Spleen (tissue), 13 donors: ENCODE measurements at places on chromosomes 16 and 17. TPM values are rescaled to one million over a fixed set of nuclear protein-coding genes. Genes with fewer than 3 reads are reported as not detected.

The STAT5A gene
- 63.7 TPM for total RNA-seq

The SRL gene
- total RNA-seq, result 3.7 TPM

The KRTAP4-8 gene
- total RNA-seq, result not detected

The GNGT2 gene
- 17.2 TPM for total RNA-seq

DNA sequence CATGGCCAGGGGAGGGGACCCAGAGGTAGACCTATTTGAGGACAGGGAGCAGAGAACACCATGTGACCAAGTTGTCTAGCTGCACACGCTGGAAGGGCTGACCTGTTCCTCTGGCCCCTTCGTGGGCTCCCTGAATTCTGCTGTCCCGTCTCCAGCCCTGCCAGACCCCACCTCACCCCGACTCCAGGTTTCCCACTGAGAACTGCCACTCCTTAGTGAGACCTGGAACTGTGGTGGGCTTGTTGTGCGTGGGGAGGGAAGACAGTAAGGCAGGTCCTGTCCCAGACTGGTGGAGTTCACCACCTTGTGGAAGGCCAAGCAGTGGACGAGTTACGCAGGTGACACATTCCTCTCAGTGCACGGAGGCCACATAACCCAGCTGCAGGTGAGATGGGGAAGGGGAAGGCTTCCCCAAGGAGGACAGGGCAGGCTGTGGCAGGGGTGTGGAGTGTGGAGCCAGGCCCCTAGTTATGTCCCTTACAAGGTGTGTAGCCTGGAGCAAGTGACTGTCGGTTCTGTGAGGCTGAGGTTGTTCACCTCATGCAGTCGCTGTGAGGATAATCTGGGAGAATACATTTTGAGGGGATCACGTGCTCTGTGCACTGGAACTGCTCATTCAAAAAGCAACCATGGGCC lies 54.7 kb downstream of the USP22 start:
- no peak for DNase-seq

DNA sequence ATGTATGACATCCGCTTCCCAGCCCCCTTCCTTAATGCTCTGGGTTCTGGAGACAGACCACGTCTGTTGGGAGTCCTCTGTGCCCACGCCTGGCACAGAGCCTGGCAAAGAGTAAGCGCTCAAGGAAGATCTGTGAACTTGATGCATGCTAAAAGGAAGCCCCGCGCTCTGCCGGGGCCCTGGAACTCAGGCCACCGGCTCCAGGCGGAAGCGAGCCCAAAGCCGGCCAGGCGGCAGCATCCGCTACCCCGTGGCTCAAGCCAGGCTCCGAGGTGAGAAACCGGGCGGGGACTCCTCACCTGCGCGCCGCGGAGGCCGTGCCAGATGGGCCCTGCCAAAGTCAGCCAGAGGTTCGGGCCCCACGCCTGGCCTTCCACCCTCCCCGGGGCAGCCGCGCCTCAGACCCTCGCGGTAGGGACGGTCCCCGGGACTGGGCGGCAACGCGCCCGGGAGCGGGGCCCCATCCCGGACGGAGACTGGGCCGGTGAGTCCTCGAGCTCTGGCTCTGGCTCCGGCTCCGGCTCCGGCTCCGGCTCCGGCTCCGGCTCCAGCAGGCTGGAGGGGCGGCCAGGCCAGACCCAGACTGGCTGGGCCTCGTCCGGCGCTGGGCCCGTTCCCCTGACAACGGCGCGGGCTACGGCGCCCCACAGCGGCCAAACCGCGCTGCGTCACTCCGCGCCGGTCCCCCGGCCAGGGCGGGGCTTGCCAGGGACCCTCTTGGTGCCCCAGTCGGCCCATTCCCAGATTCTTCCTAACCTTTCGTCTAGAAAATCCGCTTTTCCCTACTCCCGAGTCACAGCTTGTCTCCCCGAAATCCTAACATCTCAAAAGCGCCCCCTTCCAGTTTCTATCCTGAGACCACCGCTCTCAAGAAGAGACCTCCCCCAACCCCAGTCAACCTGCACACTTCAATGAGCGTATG lies at the start of gene ZDHHC1:
Gene ZDHHC1, minus strand, starts transcription at position 606 of the 922 bp plus-strand sequence. CDS start 8,702 bp downstream, outside the sequence.
- peak; percentile 92 for DNase-seq

DNA sequence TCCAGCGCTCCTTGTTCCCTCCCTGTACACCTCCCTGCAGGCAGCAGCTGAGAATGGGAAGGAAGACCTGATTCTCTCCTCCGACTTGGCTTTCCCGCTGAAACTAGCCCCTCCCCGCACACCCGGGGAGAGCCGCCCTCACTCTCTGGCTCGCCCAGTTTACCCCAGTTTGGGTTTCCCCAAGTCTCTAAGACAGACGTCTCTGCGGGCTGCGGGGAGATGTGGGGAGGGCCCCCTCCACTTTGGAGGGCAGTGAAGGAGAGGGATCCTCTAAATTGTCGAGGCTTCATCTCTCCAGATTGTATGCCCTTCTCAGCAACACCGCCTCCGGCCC lies 797 bp downstream of the GRB7 start:
- DNase-seq, result peak; percentile 59

DNA sequence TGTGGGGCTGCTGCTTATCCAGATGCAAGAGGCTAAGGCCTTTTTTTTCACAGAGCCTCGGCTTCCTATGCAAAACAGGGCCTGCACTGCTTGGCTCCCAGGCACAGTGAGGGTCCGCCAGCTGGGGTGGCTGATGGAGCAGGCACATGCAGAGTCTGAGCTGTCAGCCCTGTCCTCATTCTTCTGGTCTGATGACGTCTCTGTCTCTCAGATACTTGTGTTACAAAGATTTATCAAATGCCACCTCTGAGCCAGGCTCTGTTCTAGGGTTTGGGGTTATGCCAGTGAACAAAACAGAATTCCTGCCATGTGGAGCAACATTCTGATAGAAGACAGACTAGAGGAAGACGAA lies 4.8 kb downstream of the RNF40 start:
- DNase-seq, result no peak

DNA sequence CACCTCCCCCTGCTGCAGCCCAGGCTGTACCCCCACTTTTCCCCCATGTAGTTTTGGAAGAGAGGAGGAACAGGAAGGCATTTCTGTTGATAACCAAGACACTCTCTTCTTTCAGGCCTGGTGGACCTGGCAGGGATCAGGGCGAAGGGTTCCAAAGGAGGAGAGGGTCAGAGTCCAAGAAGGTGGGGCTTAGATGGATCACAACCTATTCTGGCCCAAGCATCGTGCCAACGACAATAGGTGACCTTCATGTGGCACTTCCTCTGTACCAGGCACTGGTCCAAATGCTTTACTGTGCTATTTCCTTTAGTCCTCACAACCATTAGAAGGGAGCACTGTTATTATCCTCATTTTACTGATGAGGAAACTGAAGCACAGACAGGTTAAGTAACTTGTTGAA lies 84.3 kb downstream of the TMEM132E start:
- DNase-seq, result no peak

DNA sequence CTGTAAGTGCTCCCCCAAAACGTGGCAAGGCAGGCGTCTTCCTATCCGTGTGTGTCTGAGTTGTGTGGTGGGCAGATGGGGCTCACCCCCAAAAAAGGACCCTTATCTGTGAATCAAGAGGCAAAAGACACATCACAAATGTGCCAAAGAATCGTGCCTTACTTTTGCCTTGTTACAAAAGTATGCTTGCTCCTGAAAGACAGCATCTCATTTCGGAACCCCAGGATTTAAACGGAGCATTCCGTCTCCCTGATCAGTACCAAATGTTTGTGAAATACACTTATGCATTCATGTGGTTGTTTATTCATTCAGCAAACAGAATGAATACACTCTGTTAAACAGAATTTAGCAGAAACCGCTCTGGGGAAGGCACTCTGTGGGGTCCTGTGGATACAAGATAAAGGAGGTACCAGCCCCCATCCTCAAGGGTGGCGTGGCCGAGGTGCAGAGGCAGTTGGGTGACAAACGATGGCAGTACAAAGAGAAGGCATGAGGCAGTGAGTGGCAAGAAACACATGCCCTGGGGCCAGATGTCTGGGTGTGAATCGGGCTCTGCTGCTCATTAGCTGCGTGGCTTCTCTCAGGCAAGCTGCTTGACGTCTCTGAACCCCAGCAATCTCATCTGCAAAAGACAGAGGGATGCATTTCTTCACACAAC lies 654 bp downstream of the WFDC1 start:
- no peak for DNase-seq

DNA sequence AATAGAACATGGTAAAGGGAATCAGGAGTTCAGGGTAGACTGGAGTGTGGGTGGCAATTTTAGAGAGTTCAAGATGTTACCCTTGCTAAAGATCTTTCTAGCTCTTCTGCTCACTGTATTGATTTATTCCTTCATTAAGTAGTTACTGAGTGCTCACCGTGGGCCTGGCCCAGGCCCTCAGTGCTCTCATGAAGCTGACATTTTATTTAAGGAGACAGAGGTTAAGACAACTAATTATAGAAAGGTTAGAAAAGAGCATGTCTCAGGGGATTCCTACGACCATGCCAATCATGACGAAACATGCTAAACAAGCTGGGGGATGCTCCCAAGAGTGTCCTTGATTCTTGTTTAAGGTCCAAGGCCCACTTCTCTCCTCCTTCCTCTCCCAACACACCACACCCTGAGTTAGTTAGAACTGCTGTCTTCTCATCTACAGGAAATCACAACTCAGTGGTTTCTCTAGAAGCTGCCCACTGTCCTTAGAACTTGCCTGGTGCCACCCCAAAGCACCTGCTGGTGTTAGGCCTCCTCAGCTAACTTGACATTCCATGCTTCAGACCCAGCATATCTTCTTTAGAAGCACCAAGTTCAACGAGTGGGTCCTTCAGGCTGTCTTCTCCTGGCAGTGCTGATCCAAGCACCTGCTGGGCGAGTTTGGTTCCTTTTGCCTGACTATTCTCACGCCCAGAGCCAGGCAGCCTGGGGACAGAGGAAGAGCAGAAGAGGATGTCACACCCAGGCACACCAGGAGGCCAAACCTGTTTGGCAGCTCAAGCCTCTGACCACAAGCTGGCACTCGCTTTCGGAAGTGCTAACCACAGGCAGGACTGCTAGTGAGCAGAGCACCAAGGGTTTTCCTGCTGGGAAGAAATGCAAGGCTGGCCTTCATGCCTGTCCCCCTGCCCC lies 79.0 kb downstream of the GAS7 start:
- DNase-seq, result peak; percentile 89

DNA sequence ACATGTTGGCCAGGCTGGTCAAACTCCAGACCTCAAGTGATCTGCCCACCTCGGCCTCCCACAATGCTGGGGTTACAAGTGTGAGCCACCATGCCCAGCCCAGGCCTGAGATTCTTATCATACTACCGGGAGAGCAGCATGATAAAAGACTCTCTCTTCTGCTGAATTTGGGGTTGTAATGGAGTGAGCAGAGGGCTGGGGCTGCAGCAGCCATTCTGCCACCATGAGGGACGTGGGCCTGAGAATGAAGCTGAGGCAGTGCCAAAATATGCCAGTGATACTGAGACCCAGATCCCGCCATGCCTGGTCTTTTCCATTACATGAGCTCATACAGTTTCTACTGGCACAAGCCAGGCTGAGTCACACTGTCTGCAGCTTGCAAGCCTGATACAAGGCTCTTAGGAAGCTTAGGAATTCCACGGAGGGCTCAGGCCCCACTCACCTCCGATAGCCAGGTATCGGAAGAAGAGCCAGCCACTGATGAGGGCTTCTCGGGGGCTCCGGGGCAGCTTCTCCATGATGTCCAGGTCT lies 19.6 kb upstream of the P2RX1 start:
- DNase-seq, result no peak

DNA sequence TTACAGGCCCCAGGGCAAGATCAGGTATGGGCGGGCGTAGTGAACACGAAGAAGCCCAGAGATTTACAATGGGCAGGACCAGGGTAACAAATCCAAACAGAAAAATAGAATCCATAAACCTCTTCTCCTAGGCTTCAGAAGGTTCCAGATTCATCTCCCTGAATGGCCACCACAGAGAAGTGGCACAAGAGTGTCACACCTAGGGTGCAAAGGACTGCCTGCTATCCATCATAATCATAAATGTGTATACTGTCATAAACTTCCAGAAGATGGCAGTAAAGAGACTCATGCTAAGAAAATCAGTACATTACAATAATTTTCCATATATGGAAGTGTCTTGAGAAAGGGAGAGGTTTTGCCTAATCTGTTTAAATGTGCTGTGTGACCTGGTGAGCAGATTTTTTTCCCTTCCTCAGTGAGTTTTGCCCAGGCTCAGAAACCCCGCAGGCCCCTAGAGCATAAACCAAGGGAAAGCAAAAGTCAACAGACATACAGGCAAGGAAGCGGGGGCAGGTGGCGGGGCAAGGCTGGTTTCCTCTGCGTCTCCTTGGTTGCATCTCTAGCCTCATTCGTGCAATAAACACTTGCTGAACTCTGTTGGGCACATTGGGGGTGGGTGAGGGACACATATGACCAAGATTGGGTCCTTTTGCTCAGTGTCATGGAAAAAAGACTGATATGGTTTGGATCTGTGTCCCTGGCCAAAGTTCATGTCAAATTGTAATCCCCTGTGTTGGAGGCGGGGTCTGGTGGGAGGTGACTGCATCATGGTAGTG lies 92.0 kb upstream of the CDH5 start:
- no peak for DNase-seq

- DNase-seq, result no peak
Observed at GRCh38 chr17:67004181-67004580, 39.7 kb downstream of the CACNG4 start.

DNA sequence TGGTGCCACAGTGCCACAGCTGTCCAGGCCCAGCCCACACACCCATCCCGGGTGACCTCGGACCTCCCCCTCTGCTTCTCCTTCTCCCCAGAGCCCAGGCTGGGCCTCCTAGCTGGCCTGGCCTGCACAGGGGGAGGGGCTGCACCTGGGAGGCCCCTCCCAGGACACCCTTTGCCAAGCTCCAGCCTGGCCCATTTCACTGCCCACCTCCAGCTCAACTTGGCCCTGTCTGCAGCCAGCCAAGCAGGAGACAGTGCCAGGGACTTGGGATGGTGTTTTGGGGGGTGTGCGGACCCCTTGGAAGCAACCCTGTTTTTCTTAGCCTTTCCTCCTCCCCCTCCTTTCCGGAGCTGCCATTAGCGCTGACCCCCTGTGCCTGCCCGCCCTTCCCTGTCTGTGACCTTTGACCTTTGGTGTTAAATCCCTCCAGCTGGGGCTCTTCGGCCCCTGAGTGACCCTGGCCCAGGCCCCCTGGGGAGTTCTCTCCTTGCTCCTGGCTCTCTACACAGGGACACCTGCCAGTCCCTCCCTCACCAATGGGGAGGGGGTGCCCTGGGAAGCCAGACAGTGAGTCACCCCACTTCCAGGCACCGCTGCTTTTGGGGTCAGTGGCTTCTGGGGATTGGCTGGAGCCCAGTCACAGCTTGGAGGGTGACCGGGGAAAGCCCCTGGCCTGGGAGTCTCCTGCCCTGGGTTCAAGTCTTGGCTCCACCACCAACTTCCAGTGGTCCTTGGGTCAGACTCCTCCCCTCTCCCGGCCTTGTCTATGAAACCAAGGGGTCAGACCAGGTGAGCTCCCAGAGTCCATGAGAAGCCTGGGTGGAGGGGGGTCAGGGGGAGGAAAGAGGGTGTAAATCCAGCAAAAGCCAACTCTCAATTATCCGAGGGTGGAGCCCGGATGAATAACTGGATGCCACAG lies 1.9 kb downstream of the GLIS2 start:
- DNase-seq, result no peak

GRCh38 chr16:49498264-49498663 lies 124.7 kb downstream of the C16orf78 start:
- DNase-seq, result peak; percentile 48

GRCh38 chr17:5522476-5522875 lies 36.1 kb downstream of the MIS12 start:
- no peak for DNase-seq
